ENCODE measurements at places on chromosomes 6 and 20. TPM values are rescaled to one million over a fixed set of nuclear protein-coding genes. Genes with fewer than 3 reads are reported as not detected.

- no peak for DNase-seq
Measured at GRCh38 chr6:112842330-112842685, 495.2 kb downstream of the RFPL4B start.

DNA sequence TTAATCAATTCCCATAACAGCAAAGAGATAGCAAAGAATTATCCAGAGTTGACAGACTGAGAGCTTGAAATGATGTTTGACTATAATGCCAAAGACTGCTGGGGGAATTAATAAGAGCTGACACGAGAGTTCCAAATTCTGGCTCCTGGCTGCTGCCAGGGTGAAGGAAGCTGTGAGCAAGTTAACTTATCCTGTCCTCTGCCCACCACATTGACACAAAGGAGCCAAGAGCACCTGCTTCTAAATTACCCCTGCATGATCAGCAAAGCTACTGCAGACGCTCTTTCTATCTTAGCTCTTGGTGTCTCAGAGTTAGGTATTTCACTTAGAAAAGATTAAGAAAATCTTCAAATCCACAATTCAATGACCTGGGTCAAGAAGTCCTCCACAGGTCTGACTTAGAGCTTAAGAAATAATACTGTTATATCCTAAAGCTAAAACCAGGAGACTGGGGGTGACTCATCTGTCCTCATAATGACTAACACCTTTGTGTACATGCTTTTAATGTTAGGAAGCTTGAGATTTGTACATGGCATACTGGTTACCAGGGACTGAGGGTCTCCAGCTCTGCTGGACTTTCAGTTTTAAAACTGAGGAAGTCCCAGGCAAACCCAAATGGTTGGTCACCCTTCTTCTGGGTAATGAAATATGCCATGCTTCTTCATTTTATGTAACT, 13.2 kb upstream of the FRK start:
- DNase-seq, result no peak

GRCh38 chr6:42914546-42914945, 1.3 kb upstream of the PTCRA start:
- no peak for DNase-seq

DNA sequence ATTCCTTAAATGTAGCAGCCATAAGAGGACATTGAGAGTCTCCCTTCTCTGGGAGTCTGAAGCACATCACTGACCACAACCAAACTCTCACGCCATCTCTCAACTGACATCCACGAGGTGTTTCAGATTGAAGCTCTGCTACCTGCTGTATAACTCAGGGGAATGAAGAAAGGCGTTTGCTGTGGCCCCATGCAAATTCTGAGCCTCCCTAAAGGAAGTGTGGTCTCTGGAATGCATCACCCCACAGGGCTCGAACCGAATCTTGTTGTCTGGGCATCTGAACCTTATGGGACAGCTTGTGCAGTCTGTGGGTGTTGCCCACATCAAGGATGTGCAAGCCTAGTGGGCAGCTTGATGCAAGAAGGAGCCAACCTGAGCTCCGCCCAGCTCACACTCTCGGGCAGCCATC, 10.9 kb downstream of the PMEPA1 start:
- no peak for DNase-seq

Gene TFAP2D
- not detected for total RNA-seq
